ENCODE measurements at places on chromosomes 7 and 10.
A peak's percentile ranks its signal among the peaks of the same experiment; 100 is the strongest.

DNA sequence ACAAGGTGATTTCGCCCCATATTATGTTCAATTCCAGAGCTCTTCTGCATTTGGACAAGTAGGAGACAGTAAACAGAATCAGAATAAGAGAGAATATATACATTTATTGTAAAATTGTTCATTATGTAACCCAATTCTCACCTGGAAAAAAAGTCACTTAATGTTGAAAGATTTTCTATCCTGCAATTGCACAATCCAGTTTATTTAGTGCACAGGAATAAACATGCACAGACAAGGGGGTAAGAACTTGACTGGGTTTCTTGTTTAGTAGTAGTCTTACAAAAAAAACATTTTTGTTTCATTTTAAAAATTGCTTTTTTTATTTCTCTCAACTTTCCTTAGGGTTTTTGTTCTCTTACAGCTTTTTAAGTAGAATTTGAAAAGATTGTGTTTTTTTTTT, 126.6 kb downstream of the SAMD9 start:
- DNase-seq, result no peak

DNA sequence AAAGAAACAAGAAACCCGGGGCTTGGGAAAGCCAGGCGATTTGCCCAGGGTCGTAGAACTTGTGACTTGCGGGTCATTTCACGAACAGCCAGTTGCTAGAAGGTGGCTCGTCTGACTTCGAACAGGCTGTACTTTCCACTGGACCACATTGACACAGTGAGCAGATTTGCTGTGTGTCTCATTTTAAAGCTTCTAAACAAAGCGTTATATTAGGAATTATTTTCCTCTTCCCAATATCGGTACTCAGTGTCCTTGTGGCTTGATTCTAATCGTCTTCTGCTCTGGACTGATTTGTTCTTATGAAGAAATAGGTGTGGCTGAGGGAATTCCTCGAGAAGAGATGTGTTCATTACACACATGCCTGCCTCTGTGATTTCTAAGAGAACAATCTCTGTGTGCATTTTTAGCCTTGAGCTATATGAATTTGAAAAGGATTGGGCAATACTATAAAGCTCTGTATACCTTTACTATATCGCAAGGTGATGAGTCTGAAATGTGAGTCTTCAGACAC, 150.0 kb upstream of the PRR15 start:
- DNase-seq, result no peak

- DNase-seq, result peak; percentile 41
Observed at GRCh38 chr10:49109669-49110340, 5.5 kb downstream of the VSTM4 start.

- DNase-seq, result no peak
Observed at GRCh38 chr10:70916241-70916640, 27.9 kb upstream of the PCBD1 start.

- DNase-seq, result no peak
Observed at GRCh38 chr7:141557360-141557759, 6.2 kb downstream of the AGK start.

DNA sequence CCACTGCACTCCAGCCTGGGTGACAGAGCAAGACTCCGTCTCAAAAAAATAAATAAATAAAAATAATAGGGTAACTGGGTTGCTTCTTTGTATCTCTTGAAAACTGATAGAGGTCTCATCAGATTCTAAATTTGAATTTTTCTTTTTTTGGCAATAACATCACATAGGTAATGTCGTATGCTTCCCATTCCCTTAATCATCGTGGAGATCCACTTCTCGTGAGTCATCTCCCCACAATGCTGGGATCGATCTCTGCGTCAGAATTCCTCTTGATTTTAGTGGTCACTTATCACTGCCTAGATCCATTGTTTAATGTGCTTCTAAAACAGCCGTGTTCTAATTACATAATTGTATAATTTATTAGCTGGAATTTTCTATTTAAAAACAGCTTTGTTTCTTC, 70.5 kb upstream of the DNAJB6 start:
- no peak for DNase-seq
